ENCODE measurements at places on chromosomes 12 and 14. TPM values are rescaled to one million over a fixed set of nuclear protein-coding genes. Genes with fewer than 3 reads are reported as not detected.

DNA sequence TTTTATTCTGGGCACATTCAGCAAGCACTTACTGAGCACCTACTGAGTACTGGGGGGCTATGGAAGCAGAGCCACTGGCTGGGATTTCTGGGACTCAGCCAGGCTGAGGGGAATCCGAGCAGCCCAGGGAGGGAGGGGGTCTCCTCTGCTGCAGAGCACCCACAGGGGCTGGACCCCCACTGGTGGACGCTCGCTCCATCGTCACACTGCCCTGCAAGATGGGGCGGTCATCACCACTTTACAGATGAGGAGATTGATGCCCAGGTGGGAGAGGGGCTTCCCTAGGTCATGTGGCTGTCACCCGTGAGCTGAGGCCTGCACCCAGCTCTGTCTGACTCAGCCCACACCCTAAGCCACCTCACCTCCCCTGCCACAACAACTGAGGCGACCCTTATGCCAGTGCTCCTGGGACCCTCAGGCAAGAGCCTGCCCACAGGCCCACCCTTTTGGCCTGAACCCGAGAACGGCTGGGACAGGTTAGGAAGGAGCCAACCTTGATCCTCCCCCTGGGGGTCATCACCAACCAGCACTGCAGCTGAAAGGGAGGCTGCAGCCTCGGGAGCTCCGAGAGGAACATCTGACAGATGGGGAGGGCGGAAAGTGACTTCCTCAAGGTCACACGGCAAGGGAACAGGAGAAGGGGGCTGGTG is 74.4 kb downstream of the SERPINA3 start:
- no peak for DNase-seq

DNA sequence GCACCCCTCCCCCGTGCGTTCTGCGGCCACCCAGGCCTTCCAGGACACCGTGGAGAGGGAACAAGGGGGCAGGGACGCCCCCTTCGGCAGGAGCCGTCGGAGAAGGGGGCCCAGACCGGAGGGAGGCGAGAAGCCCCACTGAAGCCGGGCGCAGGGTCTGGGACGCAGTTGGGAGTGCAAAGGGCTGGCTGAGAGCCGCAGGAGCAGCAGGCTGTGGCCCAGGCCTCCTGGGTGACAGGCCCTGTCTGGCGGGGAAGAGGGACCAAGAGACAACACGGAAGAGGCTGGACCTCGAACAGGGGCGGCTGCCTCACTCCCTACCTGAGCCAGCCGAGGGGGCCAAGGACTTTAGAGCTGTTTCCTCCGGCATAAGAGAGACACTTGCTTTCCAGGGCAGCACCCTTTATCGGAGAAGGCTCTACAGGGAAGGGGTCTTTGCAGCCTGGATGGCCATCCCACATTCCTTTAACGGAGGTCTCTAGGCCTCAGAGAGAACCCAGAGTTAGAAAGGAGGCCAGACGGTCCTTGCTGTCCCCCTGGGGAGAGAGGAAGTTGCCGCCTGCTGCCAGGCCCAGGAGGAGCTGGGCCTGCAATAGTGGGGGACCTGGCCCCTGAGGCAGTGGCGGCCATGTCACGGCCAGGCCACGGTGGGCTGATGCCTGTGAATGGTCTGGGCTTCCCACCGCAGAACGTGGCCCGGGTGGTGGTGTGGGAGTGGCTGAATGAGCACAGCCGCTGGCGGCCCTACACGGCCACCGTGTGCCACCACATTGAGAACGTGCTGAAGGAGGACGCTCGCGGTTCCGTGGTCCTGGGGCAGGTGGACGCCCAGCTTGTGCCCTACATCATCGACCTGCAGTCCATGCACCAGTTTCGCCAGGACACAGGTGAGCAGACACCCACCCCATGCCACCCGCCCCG is 1.3 kb downstream of the DTX1 start:
- peak; percentile 62 for DNase-seq

Gene DNAJC22
- total RNA-seq = 1.1 TPM

Gene HOXC12
- total RNA-seq = not detected

Measured in OCI-LY7 (cell line).